ENCODE measurements at places on chromosomes 4 and X. TPM values are rescaled to one million over a fixed set of nuclear protein-coding genes. Genes with fewer than 3 reads are reported as not detected.

The SNCA gene
- total RNA-seq = 43.2 TPM

The ADGRL3 gene
- total RNA-seq = 0.09 TPM

The NIPAL1 gene
- total RNA-seq = under 0.01 TPM

The HHIP gene
- 0.43 TPM for total RNA-seq

The PARM1 gene
- 2.0 TPM for total RNA-seq

The ADH7 gene
- total RNA-seq = not detected

The KIT gene
- 0.43 TPM for total RNA-seq

The HTR2C gene
- under 0.01 TPM for total RNA-seq

The NDST3 gene
- not detected for total RNA-seq

The COX7B2 gene
- total RNA-seq = not detected

The CSN3 gene
- not detected for total RNA-seq

The SEL1L3 gene
- total RNA-seq = 178 TPM

The PTTG2 gene
- not detected for total RNA-seq

The CFAP47 gene
- total RNA-seq = under 0.01 TPM

The HSFX3 gene
- total RNA-seq = not detected

The PNMA5 gene
- not detected for total RNA-seq

The RRH gene
- 0.09 TPM for total RNA-seq

The YY2 gene
- 1.00 TPM for total RNA-seq

The ELOVL6 gene
- total RNA-seq = 9.4 TPM

The CYSLTR1 gene
- not detected for total RNA-seq

The ZBTB33 gene
- 6.8 TPM for total RNA-seq

The DGKK gene
- not detected for total RNA-seq

The BBS7 gene
- 20.1 TPM for total RNA-seq

The RAI2 gene
- 0.14 TPM for total RNA-seq

The TMPRSS11B gene
- not detected for total RNA-seq

The CTAG1B gene
- total RNA-seq = not detected

The SRPX gene
- total RNA-seq = 34.8 TPM

The EIF1AX gene
- total RNA-seq = 17.9 TPM

All from smooth muscle cell of bladder (primary cell).